Gastroesophageal sphincter (tissue), 4 donors: ENCODE measurements at places on chromosomes 5 and 9.

GRCh38 chr5:131373265-131373664 is 109.4 kb downstream of the CDC42SE2 start:
- no peak for ATAC-seq

- ATAC-seq = no peak
Observed at GRCh38 chr5:8473827-8474568, 605.0 kb downstream of the MTRR start.

DNA sequence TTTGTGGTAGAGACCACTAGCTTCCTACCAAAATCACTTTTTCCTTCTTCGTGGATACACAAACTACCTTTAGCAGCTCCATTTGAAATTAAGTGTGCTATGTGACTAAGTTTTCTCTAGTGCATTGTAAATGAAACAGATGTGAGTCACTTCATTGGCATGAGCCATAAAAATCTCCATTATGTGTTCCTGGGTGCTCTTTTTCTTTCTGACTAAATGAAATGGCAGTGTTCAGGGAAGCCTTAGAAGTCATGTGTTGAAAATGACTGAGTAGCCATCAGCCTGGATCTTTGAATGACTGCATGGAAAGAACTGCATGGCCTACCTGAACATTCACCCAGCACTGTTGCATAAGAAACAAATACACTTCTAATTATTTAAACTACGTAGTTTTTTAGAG is 107.9 kb downstream of the NDUFAF2 start:
- ATAC-seq = no peak

GRCh38 chr5:101969742-101970141 is 326.3 kb downstream of the SLCO4C1 start:
- no peak for ATAC-seq

- ATAC-seq = no peak
Observed at GRCh38 chr5:56025151-56025885, 30.6 kb upstream of the IL6ST start.

GRCh38 chr5:118095115-118095514 is 893.2 kb downstream of the DTWD2 start:
- ATAC-seq = no peak

- ATAC-seq = no peak
Observed at GRCh38 chr5:36763454-36763853, 113.1 kb upstream of the NIPBL start.

- no peak for ATAC-seq
Observed at GRCh38 chr5:35598707-35599370, 18.8 kb upstream of the SPEF2 start.

- ATAC-seq = peak; percentile 68
Observed at GRCh38 chr5:66958201-66958979, 238.2 kb downstream of the CD180 start.

- no peak for ATAC-seq
Observed at GRCh38 chr5:167918813-167919483, 372.5 kb upstream of the WWC1 start.

GRCh38 chr9:27365707-27366376 is 68.9 kb upstream of the EQTN start:
- no peak for ATAC-seq

- no peak for ATAC-seq
Observed at GRCh38 chr9:125556046-125556721, 150.8 kb downstream of the MAPKAP1 start.

DNA sequence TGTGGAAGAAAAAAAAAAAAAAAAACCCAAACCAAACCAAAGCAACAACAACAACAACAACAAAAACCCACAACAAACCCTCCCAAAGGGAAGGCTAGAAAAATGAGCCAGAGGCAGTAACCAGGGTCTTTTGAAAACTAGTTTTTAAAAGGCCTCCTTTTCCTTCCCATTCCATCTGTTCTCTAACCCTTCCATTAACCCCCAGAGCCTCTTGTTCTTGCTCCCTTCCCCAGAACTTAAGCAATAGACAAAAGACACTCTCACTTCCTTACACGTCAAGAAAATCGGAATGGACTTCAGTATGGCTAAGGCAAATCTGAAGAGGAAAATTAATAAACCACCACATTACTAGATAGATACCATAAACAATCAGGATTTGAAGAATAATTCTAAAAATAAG is 292.8 kb downstream of the ARL15 start:
- ATAC-seq = no peak
